ENCODE measurements at places on chromosomes 1 and 21.

DNA sequence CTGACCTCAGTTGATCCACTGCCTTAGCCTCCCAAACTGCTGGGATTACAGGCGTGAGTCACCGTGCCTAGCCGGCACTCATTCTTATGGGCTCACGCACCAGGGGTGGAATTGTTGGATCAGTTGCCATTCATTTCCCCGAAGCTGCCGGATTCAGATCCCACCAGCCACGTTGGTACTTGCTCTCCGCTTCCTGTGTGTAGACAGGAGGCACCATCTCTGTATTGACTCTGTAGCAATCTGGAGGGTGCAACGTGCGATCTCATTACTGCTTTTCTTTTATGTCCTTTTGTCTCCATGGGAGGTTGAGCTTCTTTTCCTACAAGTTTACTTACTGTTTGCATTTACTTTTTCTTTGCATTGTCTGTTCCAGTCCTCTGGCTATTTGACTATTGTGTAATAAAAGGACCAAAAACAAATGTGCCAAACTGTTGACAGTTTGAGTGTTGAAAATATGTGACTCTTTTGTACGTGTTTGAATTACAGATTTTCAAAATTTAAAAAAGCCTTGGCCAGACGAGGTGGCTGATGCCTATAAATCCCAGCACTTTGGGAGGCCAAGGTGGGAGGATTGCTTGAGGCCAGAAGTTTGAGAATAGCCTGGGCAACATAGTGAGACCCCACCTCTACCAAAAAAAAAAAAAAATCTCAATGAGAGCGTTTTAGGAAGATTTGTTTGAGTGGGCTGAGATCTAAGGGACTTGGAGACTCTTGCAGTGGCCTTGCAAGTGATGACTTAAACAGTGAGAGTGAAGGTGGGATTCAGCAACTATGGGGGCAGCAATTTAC lies 39.1 kb downstream of the SPSB1 start:
- no peak for DNase-seq

GRCh38 chr1:29687166-29687565 lies 450.8 kb downstream of the PTPRU start:
- DNase-seq: no peak

DNA sequence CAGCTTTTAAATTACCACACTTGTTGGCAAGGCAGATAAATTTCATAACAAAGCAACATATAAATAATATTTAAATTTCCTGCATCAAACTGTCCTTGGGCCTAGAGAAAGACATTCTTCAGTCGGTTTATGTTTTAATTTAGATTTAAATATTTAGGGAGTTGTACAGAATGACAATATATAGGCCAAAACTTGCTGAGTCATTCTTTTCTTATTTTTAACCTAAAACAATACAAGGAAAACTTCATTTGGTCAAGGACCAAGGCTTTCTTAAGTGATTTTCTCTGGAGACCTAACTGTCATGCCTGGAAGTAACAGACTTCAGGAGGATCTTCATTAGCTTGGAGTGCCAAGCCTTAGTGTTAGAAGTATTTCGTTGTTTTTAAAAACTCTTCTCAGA lies 5.6 kb downstream of the MAP10 start:
- no peak for DNase-seq

GRCh38 chr1:206895837-206896242 lies 1.4 kb upstream of the IL24 start:
- DNase-seq: no peak

GRCh38 chr1:62391369-62391971 lies 45.4 kb upstream of the USP1 start:
- DNase-seq: no peak

DNA sequence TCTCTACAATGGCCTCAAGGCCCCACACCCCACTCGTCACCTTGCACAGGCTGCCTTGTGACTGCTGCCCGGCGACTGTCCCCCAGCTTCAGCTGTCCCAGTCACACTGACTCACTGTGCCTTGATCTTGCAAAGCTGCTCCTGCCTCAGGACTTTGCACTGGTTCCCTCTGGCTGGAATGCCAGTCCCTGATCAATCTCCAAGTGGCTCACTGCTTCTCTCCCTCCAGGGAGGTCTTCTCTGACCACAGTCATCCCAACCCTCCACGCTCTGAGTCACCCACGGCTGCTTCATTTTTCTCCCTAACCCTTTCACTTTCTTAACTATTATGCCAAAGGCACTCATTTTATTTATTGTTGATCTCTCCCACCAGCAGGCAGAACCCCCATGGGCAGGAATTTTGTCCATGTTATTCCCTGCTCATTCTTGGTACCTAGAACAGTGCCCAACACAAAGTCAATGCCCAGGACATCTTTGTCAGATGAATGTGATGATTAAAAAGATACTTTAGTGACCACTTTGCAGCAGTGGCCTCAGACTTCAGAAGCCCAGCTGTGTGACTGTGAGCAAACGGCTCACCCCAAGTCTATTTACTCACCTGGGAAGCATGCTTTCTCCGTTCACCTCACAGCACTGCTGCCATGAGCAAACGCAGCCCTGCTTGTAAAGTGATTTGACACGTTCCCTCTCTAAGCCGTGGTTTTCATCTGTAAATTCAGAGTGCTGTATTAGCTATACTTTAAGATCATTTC lies 53.4 kb downstream of the ZBTB18 start:
- DNase-seq: no peak

DNA sequence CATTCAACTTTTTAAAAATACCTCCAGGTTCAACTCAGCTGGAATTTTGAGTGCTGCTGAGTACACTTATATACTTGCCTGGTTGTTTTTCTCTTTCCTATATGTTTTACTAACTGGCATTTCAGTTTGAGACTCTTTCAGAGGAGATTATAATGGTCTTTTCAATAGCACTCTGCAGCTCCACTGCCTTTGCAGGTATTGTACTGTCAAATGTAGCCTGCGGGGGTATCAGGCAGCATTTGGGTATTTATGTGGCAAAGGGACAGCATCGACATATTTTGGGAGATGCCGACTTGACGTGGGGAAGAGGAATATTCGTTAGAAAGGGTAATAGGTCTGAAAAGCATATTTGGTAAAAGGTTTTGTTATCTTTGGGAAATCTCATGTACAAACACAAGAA lies 11.1 kb upstream of the TGFBR3 start:
- DNase-seq: no peak

- no peak for DNase-seq
Observed at GRCh38 chr21:44959376-44960091, 19.7 kb downstream of the SLX9 start.

GRCh38 chr1:244344001-244344400 lies 107.7 kb downstream of the ADSS2 start:
- no peak for DNase-seq

DNA sequence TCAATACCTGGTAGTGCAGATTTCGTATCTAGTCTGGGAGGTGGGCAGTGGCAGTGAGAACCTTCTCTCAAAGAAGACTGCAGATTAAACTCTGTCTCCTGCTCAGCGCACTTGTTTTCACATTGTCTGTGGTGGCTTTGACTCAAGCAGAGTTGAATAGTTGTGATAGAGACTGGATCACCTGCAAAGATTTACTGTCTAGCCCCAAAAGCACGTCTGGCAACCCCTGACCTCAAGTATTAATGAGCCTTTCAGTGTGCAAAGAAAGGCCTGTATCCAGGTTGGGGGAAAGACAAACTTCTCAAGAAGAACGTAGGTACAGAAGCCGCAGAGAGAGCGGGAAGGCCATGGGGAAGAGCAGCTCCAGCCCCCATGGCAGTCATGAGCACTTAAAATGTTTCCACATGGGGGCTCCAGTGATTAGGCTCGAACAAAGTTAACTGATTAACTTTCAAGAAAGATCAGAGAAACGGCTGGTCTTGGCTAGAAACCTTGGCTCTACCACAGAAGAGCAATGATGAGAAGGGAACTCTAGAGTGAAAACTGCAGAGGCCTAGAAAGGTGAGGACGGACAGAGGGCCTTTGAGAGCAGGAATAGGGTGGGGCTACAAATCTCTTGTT lies 15.2 kb downstream of the HENMT1 start:
- DNase-seq: no peak

GRCh38 chr1:20259646-20260045 lies 31.0 kb upstream of the VWA5B1 start:
- DNase-seq: no peak

DNA sequence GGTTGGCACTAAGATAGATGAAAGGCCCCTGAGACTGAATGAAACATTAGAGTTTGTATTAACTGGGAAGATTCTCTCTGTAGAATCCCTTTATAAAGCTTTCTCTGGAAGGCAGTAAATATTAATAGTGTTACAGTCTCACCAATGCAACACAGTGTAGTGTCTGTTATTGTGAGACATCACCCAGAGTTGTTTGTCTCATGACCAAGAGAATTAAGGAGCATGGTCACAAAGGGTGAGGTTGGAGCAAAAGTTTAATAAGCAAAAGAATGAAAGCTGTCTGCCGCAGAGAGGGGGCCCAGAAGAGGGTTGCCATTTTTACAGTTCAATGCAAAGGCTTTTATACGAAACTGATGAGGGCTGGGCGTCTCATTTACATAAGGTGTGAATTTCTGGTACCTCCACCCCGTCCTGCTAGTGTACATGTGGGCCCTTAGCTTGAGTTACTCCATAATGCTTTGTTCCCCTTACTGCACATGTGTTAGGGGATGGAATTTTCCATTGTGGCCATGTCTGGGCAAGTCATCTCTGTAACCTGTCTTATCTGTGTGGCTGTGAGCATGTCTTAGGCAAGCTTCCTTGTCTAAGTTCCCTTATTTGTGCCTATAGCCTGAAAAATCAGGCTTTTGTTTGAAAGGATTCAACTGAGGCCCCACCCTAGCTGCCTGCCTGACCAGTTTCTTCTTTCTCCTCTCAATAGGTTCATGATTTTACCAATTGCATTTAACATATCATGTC lies 184.1 kb downstream of the RASAL2 start:
- DNase-seq: no peak

GRCh38 chr1:234907208-234907939 lies 221.3 kb downstream of the TOMM20 start:
- no peak for DNase-seq

GRCh38 chr21:36437745-36438128 lies 42.2 kb downstream of the CLDN14 start:
- no peak for DNase-seq
